Germinal center (tissue), 1 donor: ENCODE measurements at places on chromosomes 11 and 22.
A peak's percentile ranks its signal among the peaks of the same experiment; 100 is the strongest.

DNA sequence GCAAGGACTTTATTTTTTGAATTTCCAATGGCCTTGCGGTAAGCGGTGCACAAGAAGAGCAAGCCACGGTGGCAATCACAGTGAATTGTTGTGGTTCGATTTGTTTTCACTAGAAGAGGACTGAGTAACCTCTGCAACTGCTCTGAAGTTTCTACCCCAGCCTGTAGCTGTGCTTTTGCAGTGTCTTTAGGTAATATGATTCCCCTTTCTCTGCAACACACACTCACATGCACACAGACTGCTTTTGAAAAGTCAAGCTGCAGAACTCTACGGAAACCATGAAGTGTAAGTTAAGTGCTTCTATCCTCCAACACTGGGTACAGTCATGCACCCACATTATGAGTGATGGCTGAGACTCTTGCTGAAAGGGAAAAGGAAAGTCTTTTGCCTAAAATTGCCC is 38.4 kb downstream of the CD44 start:
- DNase-seq, result no peak

- no peak for DNase-seq
These were observed 22.9 kb downstream of the GNAZ start for GRCh38 chr22:23093051-23093788.

DNA sequence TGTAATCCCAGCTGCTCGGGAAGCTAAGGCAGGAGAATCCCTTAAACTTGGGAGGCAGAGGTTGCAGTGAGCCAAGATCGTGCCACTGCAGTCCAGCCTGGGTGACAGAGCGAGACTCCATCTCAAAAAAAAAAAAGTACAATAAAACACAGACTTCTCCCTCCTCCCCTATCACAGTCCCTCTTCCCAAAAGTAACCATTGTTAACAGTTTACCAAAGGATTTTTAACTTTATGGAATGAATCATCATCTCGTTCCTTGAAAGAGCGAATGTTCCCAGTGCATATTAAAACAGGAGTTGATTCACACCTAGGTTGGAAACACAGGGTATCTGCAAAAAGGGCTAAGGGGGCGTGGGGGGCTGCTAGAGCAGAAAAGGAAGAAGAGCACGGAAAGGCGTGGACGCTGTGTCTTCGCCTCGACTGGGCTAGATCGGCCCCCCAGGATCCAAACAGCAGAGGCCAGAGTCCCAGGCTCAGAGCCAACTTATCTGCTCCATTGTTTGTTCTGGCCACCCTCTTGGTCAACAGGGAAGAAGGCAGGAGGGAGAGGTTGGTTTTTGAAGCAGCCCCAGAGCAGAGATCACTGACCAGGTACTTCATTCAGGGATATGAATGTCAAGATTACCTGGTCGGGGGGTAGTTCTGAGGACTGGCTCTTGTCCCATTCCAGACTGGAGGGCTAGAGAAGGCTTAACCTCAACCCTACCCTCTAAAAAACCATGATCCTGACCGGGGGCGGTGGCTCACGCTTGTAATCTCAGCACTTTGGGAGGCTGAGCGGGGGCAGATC is 2.1 kb upstream of the AHNAK start:
- DNase-seq, result no peak

- no peak for DNase-seq
These were observed 97.0 kb downstream of the SPON1 start for GRCh38 chr11:14059491-14059890.

DNA sequence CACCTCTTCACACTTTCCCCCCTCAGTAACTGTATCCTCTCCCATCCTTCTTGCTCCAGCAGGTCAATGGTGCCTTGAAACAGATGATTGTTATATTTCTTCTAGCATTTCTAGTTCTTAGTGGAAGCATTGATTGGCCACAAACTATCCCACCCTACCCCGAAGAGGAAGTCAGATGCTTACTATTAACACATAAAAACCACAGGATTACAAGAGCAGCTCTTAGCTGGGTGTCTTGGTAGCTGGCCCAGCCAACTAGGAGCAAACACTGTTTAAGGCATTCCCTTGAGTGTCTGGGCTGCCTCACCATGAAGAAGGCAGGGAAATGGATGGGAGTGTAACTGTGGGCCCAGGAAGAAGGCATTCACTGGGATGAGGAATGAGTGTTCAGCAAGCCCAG is 176.6 kb downstream of the GRIK4 start:
- DNase-seq, result no peak

GRCh38 chr11:12189543-12190235 is 79.3 kb downstream of the MICAL2 start:
- no peak for DNase-seq

GRCh38 chr22:20243537-20244249 is 24.4 kb downstream of the RTN4R start:
- peak; percentile 49 for DNase-seq

GRCh38 chr11:119571311-119571710 is 148.3 kb upstream of the THY1 start:
- DNase-seq, result no peak

- no peak for DNase-seq
These were observed 79.4 kb upstream of the NAV2 start for GRCh38 chr11:19633276-19633675.

DNA sequence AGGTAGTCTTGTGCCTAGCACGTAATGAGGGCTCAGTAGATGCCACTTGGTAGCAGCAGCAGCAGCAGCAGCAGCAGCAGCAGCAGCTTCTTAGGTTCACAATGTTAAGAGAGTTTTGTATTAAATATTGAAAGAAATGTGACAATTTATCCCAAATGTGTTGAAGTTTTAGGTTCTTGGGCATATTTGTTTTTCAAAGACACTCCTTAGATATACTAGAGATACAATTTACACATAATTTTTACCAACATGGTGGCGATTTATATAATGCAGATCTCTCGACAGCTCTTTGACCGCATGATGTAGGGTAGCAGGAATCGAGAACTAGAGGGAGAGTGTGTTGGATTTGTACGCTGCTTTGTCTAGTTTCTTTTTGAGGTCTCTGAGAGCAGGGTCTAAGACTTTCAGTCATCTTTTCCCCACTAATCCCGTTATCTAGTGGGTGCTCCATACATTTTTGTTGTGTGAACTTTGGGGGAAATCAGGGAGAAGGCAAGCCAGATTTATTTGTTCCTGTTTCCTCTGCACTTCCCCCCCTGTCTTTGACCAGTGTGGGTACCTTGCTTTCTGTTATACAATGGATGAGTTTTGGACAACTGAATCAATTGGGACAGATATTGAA is 1.4 kb downstream of the FDX1 start:
- DNase-seq, result no peak

DNA sequence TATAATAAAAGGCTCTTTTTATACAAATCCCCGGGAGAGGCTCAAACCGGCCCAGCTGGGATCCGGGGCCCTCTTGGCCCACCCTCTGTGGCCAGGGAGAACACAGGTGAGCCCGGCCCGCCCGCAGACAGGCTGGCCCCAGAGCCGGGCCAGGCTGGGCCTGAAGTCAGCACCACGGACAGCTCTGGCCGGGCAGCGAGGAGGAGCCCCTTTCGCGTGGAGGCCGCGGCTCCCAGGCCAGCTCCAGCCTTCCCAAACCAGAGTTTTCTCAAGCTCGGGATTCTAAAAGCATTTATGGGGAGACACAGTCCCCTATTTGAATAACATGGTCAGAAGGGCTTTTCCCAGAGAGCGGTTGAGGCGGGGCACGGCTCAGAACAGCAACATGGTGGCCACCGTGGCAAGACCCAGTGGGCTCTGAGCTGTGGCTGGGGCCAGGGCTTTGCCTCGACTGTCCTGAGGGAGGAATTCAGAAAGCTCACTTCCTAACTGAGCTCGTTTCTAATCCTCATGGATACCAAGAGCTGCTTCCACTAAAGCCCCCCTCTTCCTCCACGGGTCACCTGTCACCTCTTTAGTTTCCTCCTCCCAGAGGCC is 115.4 kb downstream of the BRD1 start:
- no peak for DNase-seq

DNA sequence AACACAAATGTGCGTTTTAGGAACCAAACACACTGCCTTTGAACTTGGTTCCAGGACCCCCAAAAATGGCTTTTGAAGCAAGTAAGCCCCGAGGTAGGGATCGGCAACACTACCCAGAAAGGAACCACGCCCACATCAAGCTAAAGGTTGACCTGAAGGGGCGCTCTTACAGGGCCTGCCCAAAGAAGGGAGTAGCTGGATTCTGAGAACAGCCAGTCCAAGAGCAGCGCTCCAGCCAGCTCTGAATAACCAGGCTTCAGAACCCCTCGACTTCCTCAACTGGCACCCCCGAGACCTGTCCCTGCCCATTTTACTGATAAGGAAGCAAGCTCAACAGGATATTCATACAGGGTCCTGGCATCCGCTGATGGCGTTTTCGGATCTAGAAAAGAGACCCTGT is 18.9 kb upstream of the MOB2 start:
- no peak for DNase-seq

- no peak for DNase-seq
These were observed 124.7 kb upstream of the CCDC90B start for GRCh38 chr11:83410605-83411565.

DNA sequence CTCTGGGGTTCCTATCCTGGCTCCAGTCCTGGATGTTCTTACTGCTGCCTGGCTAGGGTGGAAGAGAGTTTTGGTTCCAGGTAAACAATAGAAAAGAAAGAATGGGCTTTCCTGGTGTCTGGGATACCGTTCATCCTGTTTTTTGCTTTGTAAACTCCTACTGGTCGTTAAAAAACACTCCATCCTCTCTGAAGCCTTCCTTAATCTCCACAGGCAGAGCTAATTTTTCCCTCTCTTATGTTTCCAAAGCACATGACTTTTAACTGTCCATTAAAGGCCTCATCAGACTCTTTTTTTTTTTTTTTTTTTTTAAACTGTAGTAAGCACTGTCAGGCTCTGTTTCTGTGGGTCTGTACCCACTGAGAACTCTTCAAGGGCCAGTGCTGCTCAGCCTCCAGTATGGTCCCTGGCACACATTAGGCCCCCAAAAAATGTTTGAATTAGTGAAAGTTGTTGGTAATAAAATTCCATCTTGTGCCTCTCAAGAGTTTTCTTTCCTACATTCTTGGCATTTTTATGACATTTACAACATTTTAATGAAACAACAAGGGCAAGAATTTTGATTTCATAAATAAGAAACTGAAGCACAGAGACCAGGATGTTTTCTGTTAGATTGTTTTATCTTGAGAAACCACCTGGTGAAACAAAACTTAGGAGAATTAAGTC is 104.2 kb downstream of the TEAD1 start:
- DNase-seq, result no peak

- DNase-seq, result no peak
These were observed 320.7 kb downstream of the TMEM135 start for GRCh38 chr11:87358461-87358860.

- no peak for DNase-seq
These were observed 18.4 kb upstream of the TMEM191C start for GRCh38 chr22:21448627-21449416.
